ENCODE measurements at places on chromosomes 3 and 15.

DNA sequence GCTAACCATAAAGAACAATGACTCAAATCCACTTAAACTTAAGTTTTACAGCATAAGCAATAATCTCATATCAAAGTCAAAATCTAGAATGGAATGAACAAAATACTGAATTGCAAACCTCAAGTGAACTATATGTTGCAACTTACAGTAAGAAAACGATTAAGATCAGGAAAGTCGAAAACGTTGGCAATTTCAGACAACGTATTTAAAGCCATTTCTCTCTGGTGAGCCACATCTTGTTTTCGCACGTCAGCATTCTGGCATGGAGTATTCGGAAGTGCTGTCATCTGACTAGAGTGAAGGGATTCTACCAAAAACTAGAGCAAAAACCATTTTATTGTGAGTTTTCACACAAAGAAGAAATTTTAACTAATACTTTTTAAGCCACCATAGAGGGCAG lies 28.5 kb downstream of the ATR start:
- no peak for DNase-seq

DNA sequence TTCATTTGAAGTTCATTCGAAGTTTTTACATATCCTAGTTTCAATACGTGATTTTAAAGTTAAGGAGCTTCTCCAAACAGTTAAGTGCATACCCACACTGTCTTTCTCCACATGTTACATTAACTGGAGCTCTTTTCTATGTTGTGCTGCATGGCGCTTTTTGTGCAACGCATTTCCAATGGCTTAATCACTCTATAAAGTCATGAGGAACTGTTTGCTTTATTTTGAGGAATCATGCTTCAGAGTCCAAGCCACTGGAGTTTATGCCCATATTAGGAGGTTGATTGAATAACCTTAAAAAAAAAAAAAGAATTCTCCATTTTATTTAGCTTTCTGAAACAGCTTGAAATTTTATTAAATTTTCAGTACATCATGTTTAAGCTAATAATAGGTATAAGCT lies 109.4 kb upstream of the MBNL1 start:
- DNase-seq = no peak

DNA sequence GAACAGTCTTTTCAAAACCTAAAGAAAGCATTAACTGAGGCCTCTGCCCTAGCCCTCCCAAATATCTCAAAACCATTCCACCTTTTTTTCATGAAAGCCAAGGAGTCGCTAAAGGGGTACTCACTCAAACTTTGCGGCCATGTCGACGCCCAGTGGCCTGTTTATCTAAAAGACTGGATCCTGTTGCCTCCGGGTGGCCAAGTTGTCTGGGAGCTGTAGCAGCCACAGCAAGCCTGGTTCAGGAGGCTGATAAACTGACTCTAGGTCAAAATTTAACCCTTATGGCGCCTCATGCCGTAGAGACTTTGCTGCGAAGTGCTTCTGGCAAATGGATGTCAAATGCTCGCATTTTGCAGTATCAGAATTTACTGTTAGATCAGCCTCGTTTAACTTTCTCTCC lies 39.5 kb downstream of the ZBTB11 start:
- no peak for DNase-seq

GRCh38 chr3:43726521-43726920 lies 35.8 kb downstream of the ABHD5 start:
- no peak for DNase-seq

DNA sequence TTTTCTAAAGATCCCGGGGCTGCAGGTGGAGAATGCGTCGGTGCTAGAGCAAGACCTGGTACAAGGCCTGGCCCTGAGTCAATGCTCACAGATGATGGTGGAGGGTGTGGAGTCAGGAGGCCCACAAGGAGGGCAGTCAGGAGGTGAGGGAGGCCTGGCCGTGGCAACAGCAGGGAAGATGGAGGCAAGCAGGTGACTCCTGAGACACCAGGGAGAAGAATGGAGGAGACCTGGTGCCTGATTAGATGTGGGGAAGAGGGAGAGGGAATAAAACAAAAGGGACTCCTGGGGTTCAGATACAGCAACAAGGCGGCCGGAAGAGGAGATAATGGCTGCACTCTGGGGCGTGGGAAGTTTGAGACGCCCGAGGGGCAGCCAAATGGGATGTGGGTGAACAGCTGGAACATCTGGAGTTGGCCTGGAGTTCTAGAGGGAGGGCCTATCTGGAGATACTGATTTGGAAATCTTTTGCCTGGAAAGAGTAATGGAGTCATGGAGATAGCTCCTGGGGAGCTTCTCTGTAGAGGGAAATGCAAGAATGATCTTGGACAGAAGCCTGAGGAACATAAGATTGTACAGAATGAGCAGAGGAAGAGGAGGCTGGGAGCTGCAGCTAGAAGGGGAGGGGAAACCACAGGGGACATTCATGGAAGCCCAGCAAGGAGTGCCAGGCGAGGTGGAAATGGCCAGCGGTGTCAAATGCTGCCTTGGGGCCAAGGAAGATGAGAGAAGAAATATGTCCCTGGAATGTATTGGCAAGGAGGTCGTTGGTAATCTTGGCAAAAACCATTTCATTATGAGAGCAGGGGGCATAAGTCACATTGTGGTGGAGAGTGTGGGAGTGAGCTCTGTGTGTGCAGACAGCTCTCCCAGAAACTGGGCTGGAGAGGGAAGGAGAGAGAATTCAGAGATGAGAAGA lies 67.5 kb upstream of the CORO2B start:
- DNase-seq = no peak

DNA sequence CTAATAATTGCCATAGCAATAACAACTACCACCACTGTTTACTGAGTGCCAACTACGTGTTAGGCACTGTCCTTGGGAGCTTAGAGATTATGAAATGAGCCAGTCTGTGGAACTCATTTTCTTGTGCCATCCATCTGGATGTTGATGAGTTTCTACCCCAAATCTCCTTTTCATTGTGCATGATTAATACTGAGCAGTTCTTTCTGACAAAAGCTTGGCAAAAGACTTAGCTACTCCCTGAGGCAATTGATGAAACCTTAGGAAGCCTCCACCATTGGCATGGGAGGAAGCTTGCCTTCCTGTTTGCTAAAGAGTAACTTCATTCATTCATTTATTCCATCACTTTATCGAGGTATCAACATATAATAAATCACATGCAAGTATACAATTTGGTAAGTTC lies 39.8 kb downstream of the PRICKLE2 start:
- DNase-seq = no peak

DNA sequence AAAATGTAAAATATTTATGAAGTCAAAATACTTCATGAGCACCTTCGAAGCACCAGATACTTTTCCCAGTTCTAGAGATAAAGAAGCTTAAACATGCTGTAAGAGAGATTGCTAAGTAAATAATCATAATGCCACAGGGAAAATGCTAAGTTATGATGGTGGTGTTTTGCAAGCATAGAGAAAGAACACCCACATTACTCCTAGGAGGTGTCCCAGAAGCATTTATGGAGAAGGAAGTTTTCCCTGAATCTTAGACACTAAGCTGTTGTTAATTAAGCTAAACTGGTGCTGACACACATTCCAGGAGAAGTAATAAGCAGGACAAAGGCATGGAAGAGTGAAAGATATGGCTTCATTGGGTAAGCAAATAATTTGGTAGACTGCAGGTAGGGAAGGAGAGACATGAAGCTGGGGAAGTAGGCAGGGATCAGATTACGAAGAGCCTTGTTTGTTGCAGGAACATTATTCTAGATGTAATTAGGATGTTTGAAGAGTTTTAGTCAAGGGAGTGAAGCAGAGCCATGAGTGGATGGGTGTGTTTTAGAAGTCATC lies 40.4 kb upstream of the CHMP2B start:
- no peak for DNase-seq

All from GF-D8 (cell line).